Fibroblast of skin of right biceps (primary cell): ENCODE measurements at places on chromosomes 6 and 20.

GRCh38 chr6:112214739-112215269, 39.6 kb downstream of the LAMA4 start:
- no peak for DNase-seq

DNA sequence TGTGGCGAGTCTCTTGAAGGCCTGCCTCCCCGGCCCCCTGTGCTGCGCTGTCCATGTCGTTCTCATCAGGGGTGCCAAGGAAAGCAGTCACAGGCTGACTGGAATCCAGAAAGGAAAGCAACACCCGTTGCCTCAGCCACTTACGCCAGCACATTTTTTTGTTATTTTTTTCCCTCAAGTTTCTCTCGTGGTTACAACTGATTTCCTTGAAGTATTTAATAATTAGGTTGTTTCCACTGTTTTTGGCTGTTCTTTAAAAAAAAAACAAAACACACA, 17.9 kb upstream of the SLC22A1 start:
- no peak for DNase-seq

- DNase-seq, result peak; percentile 15
Measured at GRCh38 chr6:163530406-163530805, 115.9 kb downstream of the QKI start.

DNA sequence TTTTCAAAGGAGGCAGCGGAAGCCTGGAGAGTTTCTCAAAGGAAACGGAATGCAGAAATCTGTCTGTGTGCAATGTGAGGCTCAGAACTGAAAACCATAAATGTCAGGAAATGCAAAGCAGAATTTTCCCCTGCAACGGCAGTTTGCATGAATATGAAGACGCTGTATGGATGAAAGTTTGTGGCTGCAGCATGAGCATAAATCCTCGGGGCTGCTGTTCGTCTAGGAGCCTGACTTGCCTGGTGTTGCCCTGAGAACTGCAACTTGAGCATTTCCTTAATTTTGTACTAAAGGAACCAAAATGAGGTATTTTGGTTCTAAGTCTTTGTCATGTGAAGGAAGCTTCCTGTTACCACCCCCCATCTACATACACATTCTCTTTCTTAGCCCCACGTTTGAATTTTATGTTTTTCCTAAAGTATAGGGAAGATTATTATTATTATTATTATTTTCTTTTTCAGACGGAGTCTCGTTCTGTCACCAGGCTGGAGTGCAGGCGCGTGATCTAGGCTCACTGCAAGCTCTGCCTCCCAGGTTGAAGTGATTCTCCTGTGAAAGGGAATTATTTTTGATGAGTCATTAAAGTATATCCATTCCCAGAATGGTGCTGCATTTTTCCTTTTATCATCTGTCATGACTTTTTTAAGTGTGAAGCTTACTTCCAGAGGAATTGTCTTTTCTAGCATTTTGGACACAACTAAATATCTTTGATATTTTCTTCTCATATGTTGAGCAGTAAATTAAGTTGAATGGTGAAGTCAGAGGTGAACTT, 33.1 kb downstream of the MTHFD1L start:
- DNase-seq, result peak; percentile 75

- no peak for DNase-seq
Measured at GRCh38 chr20:41011551-41012067, 17.0 kb upstream of the TOP1 start.

DNA sequence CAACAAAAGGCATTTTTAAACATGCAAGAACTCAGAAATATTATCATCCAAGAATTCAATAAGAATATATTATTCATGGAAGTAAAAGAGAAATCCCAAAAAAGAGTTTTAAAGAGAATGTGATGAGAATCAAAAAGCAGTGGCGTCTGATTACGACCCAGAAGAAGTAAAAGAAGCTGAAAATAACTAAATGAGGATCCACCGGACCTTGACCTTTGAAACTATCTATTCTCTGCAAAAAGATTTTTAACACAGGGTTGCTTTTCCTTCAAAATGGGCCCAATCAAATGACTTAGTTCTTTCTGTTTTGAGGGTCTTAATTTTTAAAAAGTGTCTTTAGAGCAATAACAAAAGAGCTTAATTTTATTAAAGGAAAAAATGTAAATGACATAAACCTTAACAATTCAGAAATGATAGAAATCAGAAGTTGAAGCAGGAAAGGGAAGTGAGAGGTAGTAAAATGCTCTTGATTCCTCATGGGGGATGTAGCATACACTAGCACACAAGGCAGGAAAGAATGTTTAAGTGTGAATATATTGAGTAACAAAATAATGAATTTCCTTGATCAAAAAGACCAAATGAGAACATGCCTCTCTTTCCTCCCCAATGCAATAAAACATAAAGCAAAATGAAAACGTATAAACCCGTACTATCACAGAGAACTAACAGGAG, 223.1 kb upstream of the PRDM1 start:
- no peak for DNase-seq
